ENCODE measurements at places on chromosomes 3 and 15. TPM values are rescaled to one million over a fixed set of nuclear protein-coding genes. Genes with fewer than 3 reads are reported as not detected.

GASK1A gene
- total RNA-seq: not detected

DNA sequence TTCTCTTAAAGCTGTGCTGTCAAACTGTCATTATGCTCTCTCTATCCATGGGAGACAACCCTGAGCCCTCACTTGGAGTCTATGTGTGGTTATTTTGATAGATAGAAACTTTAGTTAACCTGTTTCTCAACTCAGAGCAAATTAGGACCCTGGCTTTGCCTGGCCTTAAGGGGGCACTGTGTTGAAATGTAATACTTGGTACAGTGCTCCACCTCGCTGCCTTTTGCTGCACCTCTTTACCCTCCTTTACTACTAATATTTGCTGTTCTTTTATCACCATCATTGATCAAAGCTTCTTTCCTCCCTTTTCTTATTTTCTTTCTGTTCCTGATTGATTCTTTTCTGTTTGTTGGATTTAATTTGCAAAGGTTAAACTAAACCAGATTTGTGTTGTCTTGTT, 34.3 kb downstream of the STT3B start:
- no peaks in the 10 kb centered on the region for H3K36me3 ChIP-seq
- peaks cover 4% of the 10 kb centered on the region for H3K4me1 ChIP-seq
- no peak overlapping the region for H3K27ac ChIP-seq

DNA sequence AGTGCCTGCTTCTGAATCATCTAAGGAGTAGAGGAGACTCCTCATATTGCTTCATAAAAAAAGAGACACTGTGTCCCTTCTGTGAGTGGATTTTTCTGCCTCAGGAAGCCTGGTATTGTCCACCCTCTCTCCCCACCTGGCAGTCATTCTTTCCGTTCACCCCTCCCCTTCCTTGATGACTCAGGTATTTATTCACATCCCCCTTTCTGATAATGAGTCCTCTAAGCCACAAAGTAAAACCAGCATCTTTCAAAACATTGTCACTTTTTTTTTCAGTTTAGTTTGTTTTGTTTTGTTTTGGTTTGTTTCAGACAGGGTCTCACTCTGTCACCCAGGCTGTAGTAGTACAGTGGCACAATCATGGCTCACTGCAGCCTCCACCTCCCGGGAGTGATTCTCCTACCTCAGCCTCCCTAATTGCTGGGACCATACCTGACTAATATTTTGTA, 65.2 kb upstream of the UBE2E1 start:
- peak overlapping the region; percentile 23 for H3K4me3 ChIP-seq
- H3K36me3 ChIP-seq: no peaks in the 10 kb centered on the region
- DNase-seq: peak; percentile 93
- no peaks in the 10 kb centered on the region for H3K27me3 ChIP-seq
- H3K27ac ChIP-seq: peak overlapping the region; percentile 66

DNA sequence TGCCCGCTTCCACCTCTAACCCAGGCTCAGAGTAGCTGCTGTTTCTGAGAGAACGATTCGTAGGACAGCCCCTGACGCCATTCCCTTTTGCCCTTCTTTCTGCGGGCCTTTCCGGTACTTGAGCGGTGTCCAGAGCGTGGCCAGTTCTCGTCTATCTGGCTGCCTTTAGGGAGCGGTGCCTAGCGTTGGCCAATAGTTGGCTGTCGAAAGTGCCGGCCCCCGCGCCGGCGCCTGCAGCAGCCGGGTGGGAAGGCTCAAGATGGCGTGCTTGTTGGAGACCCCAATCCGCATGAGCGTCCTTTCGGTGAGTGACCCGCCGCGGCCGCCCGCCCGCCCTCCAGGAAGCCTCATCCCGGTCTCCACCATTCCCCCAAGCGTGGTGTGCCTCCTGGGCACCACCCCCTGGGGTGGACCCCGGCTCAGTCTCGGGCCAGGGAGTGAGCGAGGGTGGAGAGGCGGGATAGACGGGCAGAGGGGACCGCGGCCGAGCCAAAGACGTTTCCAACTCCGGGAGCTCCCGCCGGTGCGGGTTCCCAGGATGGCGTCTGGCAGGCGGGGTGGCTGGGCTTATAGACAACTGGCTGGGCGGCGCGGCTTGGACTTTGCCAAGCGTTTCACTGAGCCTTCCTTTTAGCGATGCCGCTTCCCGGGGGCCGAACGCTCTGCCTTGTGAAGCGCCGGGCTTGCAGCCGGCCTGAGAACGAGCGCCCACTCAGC, at the start of gene ARMC8:
Gene ARMC8 (plus strand): TSS at position 6 of the 717 bp plus-strand sequence. CDS start 254 bp downstream, at position 260.
- no peak for DNase-seq
- H3K36me3 ChIP-seq: no peaks in the 10 kb centered on the region
- peak within 1 kb of the TSS; percentile 86 for H3K4me3 ChIP-seq

DNA sequence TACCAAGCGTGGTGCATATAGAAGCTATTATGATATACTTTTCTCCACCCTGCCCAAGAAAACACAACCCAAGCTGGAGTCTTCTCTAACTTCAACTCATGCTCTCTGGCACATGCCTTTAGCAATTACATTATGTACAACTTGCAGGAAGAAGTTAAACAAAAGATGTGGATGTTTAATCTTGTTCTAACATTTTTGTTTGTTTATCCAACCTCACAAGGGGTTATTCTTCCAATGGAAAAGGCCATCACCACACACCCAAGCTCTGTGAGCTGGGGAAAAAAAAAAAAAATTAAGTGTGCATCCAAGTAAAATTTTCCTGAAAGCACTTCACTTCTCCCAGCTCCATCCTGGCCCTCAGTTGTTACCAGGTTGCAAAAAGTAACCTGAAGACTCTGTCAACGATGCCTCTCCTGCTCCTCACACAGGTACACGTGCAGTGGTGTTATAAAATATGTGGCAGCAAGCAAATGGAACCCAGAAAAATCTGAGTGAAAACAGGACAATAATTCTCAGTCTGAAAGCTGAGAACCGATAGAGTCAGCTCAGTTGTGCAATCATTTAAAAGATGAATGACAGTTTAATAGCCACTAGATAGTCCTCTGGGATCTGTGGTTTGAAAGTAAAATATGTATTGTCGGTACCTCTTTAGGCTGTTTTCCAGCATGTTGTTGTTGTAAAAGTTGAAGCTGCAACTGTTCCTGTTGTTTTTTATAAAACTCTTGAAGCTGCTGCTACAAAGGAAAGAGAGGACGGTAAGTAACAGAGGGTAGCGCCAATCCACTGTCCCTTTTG, 531.4 kb downstream of the FOXP1 start:
- H3K27me3 ChIP-seq: no peaks in the 10 kb centered on the region
- H3K36me3 ChIP-seq: peaks cover 11% of the 10 kb centered on the region
- H3K27ac ChIP-seq: peak overlapping the region; percentile 88
- H3K4me3 ChIP-seq: no peak overlapping the region
- DNase-seq: peak; percentile 57

GRCh38 chr3:56704706-56705105, 21.6 kb upstream of the TASOR start:
- DNase-seq: no peak
- H3K27ac ChIP-seq: no peak overlapping the region
- H3K4me3 ChIP-seq: no peak overlapping the region
- H3K27me3 ChIP-seq: no peaks in the 10 kb centered on the region

DNA sequence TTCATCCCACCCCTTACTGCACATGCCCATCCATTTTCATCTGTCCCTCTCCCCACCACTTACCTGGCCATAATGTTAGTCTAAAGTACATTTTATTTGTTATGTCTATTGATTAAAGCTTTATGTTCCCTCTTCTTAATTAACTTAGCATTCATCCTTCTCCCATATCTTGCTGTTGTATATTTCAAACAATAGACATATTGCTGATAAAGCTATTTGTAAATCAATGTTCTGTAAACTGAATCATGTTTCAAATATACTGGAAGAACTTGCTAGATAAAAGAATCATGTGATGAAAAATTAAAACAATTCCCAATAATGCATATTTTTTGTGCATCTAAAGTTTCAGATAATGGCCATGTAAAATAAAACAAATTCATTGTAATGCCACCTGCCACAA, 249.2 kb downstream of the IGSF11 start:
- no peak overlapping the region for H3K27ac ChIP-seq
- H3K4me3 ChIP-seq: no peak overlapping the region
- no peaks in the 10 kb centered on the region for H3K36me3 ChIP-seq
- no peaks in the 10 kb centered on the region for H3K27me3 ChIP-seq
- DNase-seq: no peak

DNA sequence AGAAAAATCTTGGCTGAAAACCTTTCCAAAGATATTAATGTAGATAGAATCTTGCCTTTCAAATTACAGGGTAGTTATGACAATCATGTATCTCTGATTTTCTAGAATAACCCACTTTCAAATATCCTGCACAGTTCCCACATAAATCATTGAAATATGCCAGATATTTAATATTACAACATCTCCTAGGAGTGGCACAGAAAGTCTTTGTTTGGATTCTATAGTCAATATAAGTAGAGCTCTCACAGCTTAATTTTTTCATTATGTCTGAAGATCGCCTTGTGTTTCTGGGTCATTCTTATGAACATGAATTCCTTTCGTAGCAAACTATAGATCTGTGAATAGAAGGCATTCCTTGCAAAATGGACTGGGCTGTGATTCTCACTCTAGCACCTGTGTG, 5.0 kb downstream of the RARB start:
- H3K27ac ChIP-seq: peak overlapping the region; percentile 96
- no peaks in the 10 kb centered on the region for H3K27me3 ChIP-seq
- no peaks in the 10 kb centered on the region for H3K36me3 ChIP-seq
- H3K4me1 ChIP-seq: peaks cover 35% of the 10 kb centered on the region
- no peak for DNase-seq

DNA sequence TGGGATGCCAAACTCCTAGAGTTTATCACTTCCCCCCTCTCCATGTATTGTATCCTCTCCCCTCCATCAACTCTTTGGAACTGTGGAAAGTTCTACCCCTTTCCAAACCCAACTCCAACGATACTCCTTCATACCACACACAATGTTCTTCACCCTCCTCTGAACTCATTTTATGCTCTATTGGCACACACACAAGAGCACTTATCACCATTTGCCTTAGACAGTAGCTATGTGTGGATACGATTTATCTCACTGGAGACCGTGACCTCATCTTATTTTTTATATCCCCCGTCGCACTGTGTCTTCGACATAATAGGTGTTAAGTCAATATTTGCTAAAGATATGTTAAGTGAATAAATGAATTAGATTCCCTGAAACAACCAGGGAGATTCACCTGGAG, 316.5 kb upstream of the PROK2 start:
- H3K36me3 ChIP-seq: no peaks in the 10 kb centered on the region
- no peak overlapping the region for H3K4me3 ChIP-seq
- peaks cover 12% of the 10 kb centered on the region for H3K27me3 ChIP-seq
- no peak for DNase-seq
- H3K27ac ChIP-seq: no peak overlapping the region

GRCh38 chr3:64815195-64815631, 127.4 kb upstream of the ADAMTS9 start:
- H3K27ac ChIP-seq: no peak overlapping the region
- H3K36me3 ChIP-seq: no peaks in the 10 kb centered on the region
- no peak overlapping the region for H3K4me3 ChIP-seq
- no peaks in the 10 kb centered on the region for H3K27me3 ChIP-seq
- no peak for DNase-seq

- H3K27ac ChIP-seq: peak within 1 kb of the TSS; percentile 48
- peak; percentile 55 for DNase-seq
- peaks cover 3% of the 10 kb centered on the region for H3K4me1 ChIP-seq
- no peaks in the 10 kb centered on the region for H3K36me3 ChIP-seq
- peak within 1 kb of the TSS; percentile 64 for H3K4me3 ChIP-seq
Observed at GRCh38 chr3:138347960-138348753, at the start of gene MRAS. Gene MRAS, plus strand, starts transcription at chr3:138348579. Its CDS starts 24,305 bp downstream, at chr3:138372884.

- no peaks in the 10 kb centered on the region for H3K36me3 ChIP-seq
- no peak for DNase-seq
- peaks cover 5% of the 10 kb centered on the region for H3K27me3 ChIP-seq
- no peak overlapping the region for H3K27ac ChIP-seq
- H3K4me3 ChIP-seq: no peak overlapping the region
Observed at GRCh38 chr3:40680685-40681657, 156.2 kb downstream of the ZNF621 start.

DNA sequence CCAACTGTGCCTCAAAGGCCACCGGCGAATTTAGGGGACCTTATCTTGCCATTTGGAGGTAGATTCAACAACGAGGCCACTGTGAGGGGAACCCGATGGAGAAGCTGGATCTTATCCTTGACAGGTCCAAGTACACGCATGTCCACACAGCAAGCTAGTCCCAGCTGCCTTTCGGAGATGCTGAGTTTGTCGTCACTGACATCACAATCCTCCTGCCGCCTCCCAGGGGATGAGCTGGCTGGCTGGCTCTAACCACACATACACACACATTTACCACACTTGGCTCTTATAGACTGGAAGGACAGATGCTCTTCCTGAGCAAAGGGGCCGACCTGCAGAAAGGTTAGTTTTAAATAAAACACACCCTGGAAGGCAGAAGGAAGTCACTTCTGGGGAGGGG, 176.3 kb downstream of the STT3B start:
- H3K27me3 ChIP-seq: no peaks in the 10 kb centered on the region
- peaks cover 11% of the 10 kb centered on the region for H3K4me1 ChIP-seq
- no peak for DNase-seq
- no peaks in the 10 kb centered on the region for H3K36me3 ChIP-seq
- no peak overlapping the region for H3K4me3 ChIP-seq

Measured in endothelial cell of umbilical vein (primary cell).